ENCODE measurements at places on chromosomes 3 and 15.

DNA sequence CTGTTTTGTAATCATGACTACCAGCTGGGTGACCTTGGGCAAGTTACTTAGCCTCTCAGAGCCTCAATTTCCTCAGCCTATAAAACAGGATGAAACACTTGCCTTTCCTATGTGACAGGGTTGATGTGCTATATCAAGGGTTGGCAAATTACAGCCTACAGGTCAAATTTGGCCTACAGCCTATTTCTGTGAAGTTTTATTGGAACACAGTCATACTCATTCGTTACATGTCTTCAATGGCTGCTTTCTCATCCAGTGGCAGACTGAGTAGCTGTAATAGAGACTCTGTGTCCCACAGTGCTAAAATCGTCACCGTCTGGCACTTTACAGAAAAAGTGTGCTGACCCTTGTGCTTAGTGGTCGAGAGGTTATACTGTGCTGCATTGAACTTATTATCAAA is 16.6 kb downstream of the ABHD6 start:
- DNase-seq = no peak

GRCh38 chr15:91939403-91939831 is 85.9 kb downstream of the SLCO3A1 start:
- DNase-seq = no peak

GRCh38 chr3:179288845-179289244 is 34.0 kb upstream of the ZNF639 start:
- no peak for DNase-seq

DNA sequence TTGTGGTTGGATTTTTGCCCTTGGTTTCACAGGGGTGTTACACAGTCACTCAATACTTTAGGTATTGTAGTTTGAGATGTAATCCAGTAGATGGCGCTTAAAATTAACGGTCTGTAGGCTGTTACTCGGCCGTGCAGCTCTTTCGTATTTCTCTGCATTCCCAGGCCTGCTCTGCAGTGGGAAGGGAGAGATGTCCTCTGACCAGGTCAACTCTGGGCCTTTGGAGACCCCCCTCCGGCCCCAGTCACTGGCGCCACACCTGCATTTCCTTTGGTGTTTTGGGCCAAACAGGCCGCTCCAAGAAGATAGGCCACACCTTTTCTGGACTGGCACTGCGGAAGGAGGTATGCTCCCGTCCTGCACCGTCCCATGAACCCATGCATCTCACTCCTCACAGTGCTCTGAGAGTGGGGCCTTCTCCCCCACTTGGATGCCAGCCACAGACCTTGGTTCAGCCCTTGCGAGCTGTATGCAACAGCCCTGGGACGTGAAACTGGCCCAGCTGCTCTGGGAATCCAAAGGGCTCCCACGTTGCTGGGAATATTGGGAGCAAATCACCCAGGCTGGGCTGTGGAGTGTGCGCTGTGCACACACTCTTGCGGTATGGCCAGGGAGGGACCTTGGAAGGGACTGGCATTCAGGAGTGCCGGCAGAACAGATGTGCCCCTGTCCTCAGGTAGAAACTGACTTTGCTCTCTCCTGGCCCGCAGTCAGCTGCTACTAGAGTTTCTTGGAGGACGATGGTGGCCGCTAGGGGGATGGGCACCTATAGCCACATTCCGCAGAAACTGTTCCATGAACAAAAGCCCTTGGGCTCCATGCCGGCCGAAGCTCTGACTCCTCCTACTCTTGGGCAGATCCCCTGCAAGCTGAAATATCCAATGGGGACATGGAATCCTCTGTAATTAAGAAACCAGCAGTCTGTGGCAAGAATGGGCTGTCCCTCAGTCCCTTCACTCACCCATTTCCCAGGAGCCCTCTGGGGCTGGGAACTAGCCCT is 410.5 kb upstream of the CADM2 start:
- DNase-seq = no peak

DNA sequence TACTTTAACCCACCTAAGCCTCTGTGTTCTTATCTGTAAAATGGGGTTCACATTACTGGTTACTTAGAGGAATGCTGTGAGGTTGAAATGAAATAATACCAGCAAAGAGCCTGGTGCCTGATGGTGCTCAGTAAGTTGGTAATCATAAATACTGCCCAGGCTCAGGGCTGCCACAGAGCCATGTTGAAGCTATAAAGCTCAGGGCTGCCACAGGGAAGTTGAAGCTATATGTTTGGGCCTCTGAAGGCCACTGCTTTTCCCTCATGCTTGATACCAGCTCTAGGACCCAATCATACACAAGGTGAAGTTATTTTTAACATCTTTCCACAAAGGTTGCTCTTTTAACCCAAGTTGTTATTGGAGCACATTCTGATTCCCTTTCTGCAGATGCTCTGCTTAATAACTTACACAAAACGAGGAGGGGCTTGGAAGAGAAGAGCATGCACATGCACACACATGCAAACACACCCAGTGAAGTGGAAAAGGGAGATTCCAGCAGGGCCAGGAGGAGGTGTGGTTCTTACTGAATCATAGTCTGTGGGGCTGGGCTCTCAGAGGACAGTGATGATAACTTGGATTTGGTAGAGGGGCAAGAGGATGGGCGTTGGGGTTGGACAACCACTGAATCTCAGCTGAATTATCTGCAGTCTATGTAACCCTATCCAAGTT is 17.4 kb downstream of the PARP14 start:
- DNase-seq = no peak

DNA sequence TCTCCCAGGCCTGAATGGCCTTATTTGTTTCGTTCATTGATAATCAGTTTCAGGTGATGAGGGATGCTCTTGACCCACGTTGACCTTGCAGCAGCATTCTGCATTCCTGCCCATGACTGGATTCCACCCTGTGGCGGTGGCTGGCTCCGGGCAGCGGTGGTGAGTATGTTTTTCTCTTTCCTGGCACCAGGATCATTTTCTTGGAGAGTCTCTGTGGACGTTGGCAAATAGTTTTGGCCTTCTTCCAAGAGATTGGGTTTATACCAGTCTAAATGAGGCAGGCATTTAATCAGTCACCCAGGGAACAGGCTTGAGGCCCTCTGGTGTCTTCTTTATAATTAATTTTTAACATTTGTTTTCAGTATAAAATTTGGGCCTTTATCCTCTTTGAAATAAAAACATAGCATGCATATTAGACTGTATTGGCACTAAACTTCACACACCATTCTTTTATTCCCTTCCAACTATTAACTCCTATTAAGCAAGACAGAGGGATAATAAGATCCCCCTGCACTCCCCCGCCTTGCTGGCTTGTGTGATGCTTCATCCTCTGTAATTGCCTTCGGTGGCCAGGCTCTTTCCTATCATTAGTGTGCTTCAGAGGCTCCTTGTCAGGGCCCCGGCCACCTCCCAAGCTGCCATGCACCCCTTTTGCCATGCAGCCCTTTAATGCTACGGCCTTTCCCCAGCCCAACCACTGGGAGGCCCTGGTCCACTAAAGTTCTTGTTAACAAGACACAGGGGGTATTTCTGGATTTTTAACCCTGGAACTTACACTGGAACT is 176.2 kb upstream of the TOPAZ1 start:
- DNase-seq = no peak

- no peak for DNase-seq
Observed at GRCh38 chr15:69082021-69082502, 67.6 kb downstream of the NOX5 start.

GRCh38 chr3:15065550-15066007 is 464 bp upstream of the MRPS25 start:
- no peak for DNase-seq

- no peak for DNase-seq
Observed at GRCh38 chr15:28019594-28020309, 79.4 kb downstream of the OCA2 start.

- no peak for DNase-seq
Observed at GRCh38 chr15:93274257-93274656, 185.2 kb upstream of the RGMA start.

DNA sequence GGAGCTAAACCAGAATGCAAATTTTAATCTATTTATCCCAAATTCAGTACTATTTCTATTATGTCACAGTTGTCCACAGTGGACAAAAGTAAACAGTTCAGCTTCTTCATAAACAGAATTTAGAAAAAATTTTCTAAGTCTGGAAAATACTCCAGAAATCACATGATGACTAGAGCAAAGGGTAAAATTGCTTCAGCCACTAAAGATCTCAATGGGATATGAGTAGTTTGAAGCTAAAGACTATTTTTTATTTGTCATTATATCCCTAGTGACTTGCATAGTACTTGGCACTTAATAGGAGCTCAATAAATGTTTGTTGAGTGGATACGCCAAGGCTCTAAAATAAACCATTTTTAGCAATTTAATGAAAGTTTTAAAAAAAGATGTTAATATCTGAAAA is 354.3 kb upstream of the AGTR1 start:
- no peak for DNase-seq

GRCh38 chr3:171654809-171655208 is 155.5 kb downstream of the PLD1 start:
- no peak for DNase-seq

DNA sequence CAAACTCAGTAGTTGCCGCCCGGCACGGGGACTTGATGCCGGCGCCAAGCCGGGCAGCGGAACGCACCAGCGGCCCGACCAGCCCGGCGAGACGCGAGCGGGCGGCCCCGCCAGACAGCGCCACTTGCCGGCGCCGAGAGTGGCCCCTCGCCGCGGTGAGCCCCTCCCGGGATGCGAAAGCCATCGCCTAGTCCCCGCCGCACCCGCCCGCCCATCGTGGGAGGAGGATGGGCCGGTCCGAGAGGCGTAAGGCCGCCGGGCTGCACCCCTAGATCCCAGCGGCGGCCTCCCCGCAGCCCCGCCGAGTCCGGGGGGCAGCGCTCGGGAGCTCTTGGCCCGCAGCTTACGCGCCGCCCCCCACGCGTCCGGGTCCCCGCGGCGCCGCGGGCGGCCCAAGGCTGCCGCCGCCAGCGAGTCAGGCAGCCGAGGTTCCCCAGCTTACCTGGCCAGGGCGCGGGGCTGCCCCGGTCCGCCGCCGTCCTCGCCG is 609 bp downstream of the GOLGA8A start:
- no peak for DNase-seq

- no peak for DNase-seq
Observed at GRCh38 chr3:46700772-46701171, 420 bp upstream of the TMIE start.

DNA sequence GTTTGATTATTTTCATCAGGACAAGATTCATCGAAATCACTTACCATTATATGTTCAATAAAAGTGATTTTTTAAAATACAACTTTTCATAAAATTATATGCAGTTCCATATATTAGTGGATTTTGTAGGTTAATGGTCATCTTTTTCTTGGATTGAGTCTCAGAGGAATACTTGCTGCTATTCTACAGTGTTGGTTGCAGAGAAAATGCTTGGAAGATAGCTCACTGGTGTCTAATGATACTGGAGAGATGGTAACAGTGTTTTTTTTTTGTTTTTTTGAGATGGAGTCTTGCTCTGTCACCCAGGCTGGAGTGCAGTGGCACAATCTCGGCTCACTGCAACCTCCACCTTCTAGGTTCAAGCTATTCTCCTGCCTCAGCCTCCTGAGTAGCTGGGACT is 143.3 kb downstream of the TCF12 start:
- DNase-seq = no peak

- DNase-seq = no peak
Observed at GRCh38 chr3:43696881-43697280, 6.1 kb downstream of the ABHD5 start.

- DNase-seq = no peak
Observed at GRCh38 chr3:38816026-38816425, at the start of gene SCN10A. Gene SCN10A, minus strand, starts transcription at chr3:38816217. Its CDS starts 22,207 bp downstream, at chr3:38794010.

DNA sequence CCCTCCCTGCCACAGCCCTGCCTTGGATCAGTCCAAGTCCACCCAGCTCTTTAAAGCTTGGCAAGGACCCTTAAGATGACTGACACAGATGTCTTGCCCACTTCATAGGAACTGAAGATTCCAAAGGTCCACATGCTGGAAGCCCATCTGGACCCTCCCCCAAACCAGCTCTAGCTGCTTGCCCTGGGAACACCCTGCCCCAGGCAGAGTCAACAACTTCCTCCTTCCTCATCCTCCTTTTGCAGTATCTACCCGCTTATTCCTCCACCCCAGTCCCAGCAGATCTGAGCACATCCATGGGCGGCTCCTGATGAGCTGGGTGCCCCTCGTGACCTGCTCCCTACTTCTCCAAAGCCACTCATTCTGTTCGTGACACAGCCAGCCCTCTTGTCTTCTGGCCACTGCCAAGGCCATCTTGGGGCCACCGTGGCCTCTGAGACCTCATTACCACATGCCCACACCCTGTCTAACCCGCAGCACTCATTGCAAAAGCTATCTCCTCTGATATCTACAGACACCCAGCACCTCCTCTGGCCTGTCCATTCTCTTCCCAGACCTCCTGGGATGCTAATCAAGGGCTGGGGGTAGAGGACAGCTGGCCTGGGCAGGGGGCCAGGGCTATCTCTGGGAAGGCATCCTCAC is 2.0 kb upstream of the PFKFB4 start:
- no peak for DNase-seq

DNA sequence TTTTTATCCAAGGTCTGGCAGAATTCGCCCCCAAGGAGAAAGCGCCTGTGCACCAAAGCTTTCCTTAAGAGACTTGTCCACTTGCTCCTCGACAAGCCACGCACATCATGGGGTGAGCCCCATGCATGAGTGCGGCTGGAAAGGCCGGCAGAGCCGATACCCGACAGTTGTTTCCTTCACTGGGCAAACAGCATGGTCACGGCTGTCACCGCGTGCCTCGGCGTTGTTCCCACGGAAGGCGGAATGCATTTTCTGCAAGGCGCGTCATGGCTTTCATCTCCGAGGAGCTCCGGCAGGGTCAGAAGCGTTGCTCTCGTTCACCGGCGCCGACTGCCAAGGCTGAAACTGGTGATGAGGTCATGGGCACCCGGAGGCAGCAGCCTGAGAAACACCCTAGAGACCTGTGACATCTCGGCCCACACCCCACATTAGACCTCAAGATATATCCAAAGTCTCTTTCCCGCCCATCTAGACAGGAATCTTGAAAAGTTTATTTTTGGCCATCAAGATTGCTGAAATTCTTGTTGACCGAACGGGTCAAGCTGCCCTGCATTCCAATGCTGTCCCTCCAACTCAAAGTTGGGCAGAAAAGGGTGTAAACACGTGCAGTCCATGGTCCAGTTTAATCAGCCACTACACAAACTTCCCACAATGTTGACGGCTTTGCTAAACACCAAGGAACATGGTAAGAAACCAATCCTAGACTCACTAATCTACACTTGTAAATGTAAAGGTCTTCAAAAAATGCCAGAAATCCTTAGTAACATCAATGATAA is 604 bp upstream of the TJP1 start:
- DNase-seq = no peak

- DNase-seq = no peak
Observed at GRCh38 chr3:104887069-104887468, 479.6 kb upstream of the ALCAM start.

All from stimulated activated CD4-positive, alpha-beta T cell treated with anti-CD3 and anti-CD28 coated beads, Interleukin-1b, Interleukin-23, amount 100 ng/mL, for 1 hour (primary cell).